Posterior vena cava (tissue), 2 donors: ENCODE measurements at places on chromosomes 7 and 10. TPM values are rescaled to one million over a fixed set of nuclear protein-coding genes. Genes with fewer than 3 reads are reported as not detected.
A peak's percentile ranks its signal among the peaks of the same experiment; 100 is the strongest.

DNA sequence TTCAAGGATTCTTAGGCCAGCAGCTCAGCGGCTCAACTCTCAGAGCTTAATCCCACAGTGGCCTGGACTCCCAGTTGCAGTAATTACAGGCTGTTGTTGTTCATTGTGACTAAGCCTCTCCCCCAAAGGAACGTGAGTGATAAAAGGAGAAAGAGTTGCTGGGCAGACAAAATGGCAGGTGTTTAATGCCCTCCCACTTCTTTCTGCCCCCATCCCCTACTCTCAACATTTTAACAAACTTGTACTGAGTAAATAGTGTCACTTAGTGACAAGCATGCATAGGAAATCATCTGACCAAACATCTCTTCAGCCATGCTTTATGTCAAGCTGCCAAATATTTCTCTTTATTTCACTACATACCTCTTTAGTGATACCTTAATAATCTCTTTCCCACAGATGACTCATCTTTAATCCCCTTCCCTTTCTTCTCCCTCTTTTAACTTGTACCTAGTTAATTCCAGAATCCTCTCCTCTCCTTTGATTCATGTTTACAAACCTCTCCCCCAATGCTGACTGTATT is 12.4 kb upstream of the MTERF1 start:
- no peak for DNase-seq

DNA sequence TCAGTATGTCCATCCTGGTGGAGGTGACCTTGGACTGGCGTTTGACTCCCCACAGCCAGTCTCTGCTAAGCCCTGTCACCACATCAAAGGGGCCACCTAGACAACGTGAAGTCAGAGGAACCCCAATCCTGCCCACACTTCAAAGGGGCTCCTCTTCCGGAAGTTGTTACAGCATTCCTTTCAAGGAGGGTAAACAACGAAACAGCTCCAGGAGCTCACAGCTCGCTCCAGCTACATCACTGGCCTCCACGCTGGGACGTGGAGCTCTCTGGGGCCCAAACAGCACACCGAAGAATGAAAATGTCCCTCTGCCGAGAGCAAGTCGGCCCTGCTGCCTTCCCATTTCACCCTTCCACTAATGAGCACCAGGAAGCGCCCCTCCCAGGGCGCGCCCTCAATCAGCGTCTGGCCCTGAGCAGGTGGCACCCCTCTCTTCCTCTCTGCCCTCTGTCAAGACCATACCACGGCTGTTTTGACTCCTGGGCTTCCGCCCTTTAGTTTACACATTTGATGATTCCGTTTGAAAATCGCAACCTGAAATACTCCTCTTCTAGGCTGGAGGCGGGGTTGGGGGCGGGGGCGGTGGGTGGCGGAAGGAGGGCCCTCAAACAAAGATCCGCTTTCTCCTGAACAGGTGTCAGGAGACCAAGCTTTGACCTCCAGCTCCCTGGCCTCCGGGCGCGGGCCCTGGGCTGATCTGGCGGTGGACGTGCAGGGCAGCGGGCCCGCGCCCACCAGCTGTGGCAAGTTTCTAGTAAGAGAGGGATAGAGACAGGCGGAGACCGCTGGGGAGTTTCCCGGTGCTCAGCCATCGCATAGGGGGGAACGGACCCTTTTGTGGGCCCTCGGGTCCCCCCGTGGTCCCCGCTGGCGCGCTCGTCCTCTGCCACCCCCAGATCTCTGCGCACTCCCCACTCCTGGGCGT is 53.1 kb upstream of the KDM7A start:
- DNase-seq, result peak; percentile 84

DNA sequence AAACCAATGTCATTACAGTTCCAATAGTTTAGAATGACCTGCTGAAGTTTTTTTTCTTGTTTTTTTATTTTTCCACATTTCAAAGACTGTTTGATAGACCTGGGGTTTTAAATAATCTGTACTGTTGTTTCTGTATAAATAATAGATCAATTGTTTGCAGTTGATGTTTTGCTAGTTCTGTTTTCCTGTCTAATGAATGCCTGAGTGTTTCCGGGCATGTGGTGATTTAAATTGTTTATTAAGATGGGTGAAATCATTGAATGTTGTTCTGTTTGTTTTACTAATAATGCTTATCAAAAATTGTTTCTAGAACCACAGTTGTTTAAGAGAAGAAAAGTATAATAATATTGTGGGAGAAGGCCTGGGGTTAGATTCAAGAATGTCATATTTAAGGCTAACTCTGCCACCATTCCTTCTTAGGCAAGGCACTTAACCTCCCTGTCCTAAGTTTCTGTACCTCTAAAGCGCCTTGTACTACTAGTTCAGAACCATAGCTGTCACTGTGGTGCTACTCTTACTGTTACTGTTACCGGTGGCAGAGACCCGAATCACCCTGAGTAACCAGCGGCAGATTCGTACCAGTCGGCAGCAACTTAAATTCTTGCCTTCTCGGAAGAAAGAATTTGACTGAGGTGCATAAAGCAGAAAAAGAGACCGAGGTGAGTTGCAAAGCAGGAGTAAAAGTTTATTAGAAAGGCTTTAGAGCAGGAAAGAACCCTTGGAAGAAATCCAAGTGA is 1014.1 kb downstream of the REEP3 start:
- no peak for DNase-seq

Gene AASS
- total RNA-seq, result 17.7 TPM

DNA sequence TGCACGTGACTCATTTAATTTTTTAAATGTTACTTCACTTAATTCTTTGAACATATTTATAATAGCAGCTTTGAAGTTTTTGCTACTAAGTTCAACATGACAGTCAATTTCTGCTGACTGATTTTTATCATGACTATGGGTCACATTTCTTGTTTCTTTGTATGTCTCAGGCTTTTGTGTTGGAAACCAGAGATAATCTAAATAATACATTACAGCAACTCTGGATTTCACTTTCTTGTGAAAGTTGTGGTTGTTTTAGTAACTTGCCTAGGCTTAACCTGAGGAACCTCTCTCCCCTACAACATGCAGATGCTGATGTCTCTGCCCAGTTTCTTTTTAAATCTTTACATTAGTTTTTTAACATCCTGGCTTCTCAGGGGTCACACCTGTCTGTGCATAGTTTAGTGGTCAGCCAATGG is 180.8 kb downstream of the CCDC71L start:
- no peak for DNase-seq

DNA sequence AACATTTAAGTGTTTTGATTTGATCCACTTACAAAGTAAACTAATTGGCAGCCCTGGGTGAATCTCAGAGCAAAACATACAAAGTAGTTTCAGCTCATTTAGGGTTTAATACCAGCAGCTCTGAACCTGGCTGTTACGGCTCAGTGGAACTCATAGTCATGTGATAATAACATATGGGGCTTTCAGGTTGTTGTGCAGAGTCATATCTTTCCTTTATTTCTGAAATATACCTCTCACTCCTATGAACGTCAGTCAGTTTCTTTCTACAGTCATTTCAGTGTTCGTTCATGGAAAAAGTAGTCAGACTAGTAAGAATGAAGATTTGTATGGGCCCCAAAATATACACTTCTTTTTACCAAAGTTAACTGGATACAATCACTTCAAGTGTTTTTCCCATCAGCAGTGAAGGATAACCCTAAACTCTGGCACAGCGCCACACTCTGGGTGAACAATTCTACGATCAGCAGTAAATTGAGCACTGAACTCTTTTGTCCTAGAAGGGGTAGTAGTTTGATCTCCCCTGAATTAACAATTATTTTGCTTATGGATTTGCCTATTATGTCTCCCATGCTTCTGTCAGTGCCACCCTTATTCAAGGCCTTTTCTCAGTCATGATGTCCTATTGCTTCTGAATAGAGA is 218.6 kb downstream of the THSD7A start:
- no peak for DNase-seq

DNA sequence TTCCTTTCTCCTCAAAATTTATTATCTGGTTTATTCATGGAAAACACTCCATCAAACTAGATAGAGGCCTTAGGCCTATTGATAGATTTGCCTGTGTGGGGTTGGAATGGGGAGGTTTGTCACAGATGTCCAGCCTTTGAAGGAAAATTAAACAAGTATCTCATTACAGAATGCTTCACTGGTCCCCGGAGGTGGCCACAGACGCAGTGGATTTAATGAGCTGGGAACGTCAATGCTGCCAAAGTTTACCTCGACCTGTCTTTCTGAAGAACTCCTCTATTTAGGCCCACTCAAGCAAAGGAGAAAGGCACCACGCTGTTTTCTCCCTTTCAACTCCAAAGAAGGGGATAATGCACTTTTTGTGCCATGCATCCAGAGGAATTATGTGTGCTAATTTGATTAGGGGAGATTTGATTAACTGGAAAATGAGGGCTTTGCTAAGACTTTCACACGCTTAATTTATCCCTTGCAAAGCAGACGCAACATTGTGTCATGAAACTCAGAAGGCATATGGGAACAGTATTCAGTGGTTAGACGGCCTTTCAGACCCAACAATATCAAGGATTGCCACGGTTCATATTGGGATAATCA is 558.8 kb upstream of the GALNT17 start:
- DNase-seq, result no peak

Gene PLPP4
- total RNA-seq, result not detected

Gene RP9
- 9.4 TPM for total RNA-seq

DNA sequence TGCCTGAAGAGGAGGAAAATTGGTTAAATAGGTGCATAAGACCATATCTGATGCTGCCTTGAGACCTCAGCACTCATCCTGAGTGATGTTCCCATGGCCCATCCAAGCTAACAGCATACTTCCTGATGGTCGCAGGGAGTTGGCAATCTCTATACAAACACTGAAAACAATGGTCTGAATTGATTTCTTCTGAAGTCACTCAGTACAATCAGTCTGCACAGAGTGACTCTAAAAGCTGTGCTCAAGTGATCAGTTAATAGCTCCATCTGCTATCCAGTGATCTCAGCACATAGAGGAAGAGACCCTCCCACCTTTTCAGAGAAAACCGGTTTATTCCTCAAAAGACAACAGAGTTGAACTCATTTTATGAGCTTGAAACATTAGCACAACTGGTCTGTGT is 3.9 kb downstream of the PPP1R17 start:
- DNase-seq, result no peak

Gene HGF
- 16.8 TPM for total RNA-seq

- no peak for DNase-seq
Measured at GRCh38 chr10:118036281-118036875, 10.4 kb downstream of the RAB11FIP2 start.

- DNase-seq, result peak; percentile 96
Measured at GRCh38 chr7:2104107-2104710, 128.5 kb downstream of the MAD1L1 start.

DNA sequence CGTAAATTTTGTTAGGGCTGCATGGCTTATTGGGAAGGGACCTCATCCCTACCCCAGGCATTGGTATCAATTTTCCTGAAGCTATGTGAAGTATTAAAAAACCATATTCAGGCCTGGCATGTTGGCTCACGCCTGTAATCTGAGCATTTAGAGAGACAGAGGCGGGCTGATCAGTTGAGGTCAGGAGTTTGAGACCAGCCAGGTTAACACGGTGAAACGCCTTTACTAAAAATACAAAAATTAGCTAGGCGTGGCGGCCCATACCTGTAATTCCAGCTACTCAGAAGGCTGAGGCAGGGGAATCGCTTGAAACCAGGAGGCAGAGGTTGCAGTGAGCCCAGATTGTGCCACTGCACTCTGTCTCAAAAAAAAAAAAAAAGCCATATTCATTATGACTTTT is 7.1 kb downstream of the TASOR2 start:
- DNase-seq, result no peak

Gene UNC5B
- total RNA-seq, result 8.4 TPM

Gene AGR3
- not detected for total RNA-seq

GRCh38 chr7:80060218-80060806 is 74.3 kb upstream of the GNAI1 start:
- DNase-seq, result no peak

DNA sequence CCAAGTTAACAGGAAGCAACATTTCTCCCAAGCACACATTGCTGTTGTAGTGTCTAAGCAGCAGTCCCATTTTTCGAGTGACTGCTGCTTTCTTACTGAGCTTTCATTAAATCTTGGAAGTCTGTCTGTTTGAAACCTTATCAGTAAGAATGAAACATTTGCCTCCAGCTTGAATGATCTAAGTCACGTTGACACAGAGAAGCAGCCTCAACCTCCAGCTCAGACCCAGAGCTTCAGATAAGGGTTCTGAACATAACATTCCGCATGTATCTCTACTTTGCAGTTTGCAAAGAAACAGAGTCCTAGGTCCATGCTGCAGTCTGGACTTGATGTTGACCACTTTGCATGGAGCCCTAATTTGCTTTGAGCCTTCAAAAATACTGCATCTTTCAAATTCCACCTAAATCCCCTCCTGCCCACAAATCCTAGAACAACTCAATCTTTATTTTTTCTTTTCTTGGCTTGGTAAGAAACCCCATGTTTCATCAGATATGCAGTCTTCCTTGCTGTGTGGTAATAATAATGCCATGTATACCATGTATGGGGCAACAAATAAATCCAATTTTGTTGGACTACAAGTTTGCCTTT is 698.7 kb upstream of the IGFBP3 start:
- no peak for DNase-seq

Gene CALML5
- not detected for total RNA-seq

DNA sequence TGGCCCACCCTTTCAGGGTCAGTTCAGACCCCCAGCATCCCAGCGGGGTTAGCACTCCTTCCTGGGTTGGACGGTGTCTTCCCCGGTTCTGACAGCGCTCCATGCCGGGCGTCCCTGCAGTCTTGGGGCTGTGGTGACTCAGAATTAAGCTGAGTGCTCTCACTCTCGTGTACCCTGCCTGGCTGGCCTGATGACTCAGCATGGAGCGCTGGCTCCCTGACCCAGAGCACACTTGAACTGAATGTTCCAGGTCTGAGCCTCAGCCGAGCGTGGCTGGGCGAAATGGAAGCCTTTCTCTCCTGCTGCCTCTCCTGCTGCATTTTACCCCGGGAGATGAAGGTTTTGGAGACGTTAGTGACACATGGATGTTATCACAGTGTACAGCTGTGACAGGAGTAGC is 7.1 kb downstream of the BAG3 start:
- DNase-seq, result peak; percentile 95

DNA sequence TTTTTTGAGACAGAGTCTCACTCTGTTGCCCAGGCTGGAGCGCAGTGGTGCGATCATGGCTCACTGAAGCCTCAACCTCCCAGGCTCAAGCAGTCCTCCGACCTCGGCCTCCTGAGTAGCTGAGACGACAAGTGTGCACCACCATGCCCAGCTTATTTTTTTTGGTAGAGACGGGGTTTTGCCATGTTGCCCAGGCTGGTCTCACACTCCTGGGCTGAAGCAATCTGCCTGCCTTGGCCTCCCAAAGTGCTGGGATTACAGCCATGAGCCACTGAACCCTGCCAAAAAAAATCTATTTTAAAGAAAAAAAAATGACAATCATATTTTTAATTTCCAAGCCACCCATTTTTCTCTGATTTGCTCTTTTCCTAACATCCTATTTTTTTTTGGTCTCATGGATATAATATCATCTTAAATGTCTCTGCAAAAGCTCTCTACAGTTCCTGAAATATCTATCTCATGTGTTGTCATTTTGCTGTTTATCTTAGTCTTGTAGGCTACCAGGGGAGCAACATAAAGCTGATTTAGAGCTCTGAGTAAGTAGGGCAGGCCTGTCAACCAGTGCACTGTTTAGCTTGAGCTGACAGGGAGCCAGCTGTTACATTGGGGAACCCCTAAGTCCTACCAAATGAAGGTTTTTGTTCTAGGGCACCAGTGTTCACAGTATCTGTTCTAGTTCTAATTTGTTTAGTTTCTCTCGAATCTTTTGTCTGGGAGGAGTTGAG is 29.9 kb upstream of the HBP1 start:
- no peak for DNase-seq

Gene PI4K2A
- total RNA-seq, result 13.8 TPM
